Activated T-cell treated with anti-CD3 and anti-CD28 coated beads, Interleukin-2, amount 50 U/mL, for 1 hour (primary cell): ENCODE measurements at places on chromosomes 4 and X.

- no peak for DNase-seq
Observed at GRCh38 chr4:180304321-180304720, 1938.9 kb upstream of the TENM3 start.

- no peak for DNase-seq
Observed at GRCh38 chr4:144355811-144356757, 215.6 kb upstream of the GYPA start.

GRCh38 chrX:148314876-148315275, 185.5 kb upstream of the AFF2 start:
- no peak for DNase-seq

DNA sequence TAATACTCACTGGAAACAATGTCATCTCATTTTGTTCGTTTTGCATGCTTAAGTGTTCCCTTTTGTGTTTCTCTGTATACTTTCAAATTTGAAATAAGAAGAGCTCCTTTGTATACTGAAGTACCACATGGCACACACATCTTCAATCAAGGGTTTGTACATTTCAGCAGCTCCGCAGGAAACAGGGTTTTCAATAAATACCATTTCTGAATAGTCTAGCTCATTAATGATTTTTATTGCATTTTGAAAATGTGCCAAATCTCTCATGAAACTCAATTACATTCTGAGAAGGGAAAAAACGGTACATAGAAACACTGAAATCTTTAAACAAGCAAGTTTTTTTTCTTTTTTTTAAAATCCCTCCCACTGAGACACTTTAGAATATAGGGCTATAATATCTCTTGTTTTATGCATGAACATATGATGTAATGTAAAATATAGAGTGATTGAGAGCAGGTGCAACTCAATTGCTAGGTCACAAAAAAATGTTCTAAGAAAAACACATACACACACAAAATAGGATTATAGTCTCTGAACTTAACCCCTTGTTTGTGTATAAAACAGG, 914.2 kb upstream of the PCDH7 start:
- no peak for DNase-seq

DNA sequence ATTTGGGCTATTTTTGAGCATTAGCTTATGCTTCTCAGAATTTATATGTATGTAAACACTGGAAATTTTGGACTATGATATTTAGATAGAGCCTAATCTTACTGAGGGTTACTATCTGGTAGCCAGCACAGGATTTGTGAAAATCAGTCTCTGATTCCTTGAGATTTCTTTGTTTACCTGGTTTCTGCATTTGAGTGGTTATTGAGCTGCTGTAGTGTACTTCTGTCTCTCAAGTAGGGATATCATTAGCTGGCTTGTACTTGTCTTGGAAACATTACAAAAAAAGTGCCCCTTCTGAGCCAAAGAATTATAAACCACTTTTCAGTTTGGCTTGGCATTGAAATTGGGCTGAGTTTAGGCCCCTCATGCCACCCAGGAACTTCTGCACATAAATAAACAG, 49.7 kb downstream of the TLL1 start:
- no peak for DNase-seq

GRCh38 chr4:136371231-136371630, 1161.1 kb downstream of the PCDH18 start:
- DNase-seq: no peak

GRCh38 chr4:62159306-62159705, 959.2 kb downstream of the ADGRL3 start:
- DNase-seq: no peak

GRCh38 chr4:84944947-84945346, 21.5 kb downstream of the WDFY3 start:
- DNase-seq: no peak

GRCh38 chrX:119337201-119337600, 61.9 kb upstream of the SLC25A43 start:
- no peak for DNase-seq
